ENCODE measurements at places on chromosomes 5 and 9.

- no peak for DNase-seq
These were observed 26.2 kb downstream of the OSMR start for GRCh38 chr5:38871790-38872551.

- no peak for DNase-seq
These were observed 30.0 kb downstream of the TRIP13 start for GRCh38 chr5:922436-923280.

DNA sequence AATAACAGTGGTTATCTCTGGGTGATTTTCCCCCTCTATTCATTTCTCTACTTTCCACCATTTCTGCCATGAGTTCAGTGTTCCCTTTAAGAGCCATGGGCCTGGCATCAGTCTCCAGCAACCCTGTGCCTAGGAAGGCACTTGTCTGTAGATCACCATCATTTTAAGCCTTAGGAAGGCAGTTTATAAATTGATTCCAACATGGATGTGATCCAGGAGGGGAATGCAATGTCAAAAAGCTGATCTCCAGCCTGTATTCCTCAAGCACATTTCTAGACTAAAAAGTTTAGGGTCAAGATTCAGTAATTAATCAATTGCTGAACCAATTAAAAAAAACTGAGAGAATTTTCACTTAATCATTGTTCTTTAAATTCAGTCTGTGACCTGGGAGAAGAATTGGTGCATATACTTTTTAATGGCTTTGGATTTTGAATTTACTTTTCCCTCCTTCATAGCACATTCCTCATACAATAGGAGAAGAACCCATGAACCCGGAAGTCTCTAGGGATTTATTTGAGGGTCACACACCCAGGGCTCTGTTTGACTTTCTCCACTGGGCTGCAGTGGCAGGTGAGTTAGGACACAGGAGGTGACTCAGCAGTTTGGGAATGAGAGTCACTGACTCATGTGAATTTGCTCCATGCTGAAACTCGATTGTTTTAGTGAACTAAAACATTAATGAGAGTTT, 6.1 kb upstream of the ERMP1 start:
- no peak for DNase-seq

GRCh38 chr9:129323376-129323998, 145.4 kb upstream of the IER5L start:
- no peak for DNase-seq

Data from NCI-H1092 (cell line).